Activated naive CD8-positive, alpha-beta T cell treated with anti-CD3 and anti-CD28 coated beads, Interleukin-2, amount 50 U/mL, for 16 hours (primary cell): ENCODE measurements at places on chromosomes 6 and 20.

DNA sequence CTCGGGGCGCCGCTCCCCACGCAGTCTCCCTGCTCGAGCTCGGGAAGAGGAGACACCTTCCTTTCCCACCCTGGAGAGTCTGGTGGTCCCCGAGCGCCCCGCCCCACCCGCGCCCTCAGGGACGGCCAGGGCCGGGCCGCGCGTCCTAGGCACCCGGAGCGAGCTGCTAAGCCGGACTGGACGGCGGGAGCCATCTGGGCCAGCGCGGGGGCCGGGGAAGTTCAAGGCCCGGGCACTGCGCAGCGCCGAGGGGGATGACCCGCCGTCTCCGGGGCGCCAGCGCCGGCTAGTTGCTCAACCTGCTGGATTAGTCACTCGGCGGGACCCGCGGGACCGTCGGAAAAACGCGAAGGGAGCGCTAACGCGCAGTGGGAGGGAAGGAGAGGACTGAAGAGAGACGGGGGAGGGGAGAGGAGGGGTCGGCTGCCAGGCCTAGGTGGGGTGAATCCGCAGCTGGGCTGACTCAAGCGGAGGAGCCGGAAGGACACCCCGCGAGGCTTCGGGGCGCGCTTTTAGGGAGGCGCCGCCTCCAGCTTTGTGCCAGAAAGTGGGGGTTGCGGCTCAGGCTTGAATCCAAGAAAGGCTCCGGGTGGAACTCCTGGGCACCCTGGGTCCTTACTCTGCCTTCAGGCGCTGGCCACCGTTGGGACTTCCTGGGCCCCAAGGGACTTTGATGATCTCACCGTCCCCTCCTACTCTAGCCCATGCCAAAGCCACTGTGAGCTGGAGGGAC is 75.7 kb upstream of the FOXP4 start:
- no peak for DNase-seq

GRCh38 chr6:79941489-79942151 is 5.7 kb downstream of the ELOVL4 start:
- no peak for DNase-seq

DNA sequence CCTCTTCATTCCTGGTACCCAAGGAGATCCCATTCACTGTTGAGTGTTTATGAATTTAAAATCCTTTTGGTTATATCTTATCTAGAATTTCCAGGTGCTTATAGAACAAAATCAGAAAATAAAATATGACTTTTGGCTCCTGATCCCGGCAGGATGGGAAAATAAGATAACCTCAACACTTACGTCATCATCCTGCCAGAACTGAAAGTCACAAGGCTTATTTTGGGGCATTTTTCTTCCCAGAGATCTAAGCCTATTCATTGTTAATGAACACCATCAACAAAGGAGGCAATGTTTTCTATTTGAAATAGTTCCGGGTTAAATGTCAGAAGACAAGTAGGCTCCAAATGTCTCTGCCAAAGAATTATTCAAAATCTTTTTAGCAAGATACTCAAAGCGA is 580.6 kb downstream of the TFAP2A start:
- DNase-seq = no peak

GRCh38 chr6:155333414-155333813 is 19.1 kb upstream of the TFB1M start:
- DNase-seq = no peak

DNA sequence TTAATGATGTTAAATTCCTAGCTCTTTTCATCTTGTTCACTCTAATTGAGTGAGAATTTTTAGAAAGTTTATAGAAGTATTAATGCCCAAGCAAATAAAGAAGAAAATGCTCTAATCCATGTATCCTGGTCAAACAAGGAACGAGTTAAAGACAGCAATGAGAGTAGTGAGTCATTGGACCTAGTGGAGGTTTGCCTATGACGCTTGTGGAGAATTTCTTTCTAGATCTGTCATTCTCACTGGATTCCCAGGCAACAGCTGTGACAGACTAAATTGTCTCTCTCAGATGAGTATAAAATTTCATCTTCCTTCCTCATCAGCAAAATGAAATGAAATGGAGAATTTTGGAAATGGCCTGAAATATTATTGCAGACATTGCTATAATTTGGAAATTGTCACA is 127.9 kb downstream of the COL19A1 start:
- no peak for DNase-seq

DNA sequence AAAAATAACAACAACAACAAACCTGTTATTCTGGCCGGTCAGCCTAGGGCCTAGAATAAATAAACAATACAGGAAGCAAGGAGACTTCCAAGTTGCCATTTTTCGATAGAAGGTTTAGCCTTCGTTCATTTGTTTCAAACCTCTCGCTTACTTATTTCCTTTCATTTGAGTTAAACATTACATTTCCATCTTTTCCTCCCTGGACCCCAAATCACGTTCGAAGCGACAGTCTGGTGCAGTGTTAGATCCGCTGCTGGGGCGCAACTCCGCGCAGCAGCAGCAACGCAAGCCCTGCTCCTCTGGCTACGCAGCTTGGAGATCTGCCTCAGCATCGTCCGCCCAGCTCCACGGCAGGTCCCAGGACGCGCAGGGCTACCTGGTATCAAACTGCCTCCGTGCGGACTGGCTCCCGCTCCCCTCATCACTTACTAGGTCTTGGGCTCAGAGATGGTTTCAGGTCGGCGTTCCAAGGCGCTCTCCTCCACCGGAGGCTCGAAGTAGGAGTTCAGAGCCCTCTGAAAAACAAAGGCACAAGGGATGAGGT is 530 bp downstream of the TDP2 start:
- DNase-seq = no peak

DNA sequence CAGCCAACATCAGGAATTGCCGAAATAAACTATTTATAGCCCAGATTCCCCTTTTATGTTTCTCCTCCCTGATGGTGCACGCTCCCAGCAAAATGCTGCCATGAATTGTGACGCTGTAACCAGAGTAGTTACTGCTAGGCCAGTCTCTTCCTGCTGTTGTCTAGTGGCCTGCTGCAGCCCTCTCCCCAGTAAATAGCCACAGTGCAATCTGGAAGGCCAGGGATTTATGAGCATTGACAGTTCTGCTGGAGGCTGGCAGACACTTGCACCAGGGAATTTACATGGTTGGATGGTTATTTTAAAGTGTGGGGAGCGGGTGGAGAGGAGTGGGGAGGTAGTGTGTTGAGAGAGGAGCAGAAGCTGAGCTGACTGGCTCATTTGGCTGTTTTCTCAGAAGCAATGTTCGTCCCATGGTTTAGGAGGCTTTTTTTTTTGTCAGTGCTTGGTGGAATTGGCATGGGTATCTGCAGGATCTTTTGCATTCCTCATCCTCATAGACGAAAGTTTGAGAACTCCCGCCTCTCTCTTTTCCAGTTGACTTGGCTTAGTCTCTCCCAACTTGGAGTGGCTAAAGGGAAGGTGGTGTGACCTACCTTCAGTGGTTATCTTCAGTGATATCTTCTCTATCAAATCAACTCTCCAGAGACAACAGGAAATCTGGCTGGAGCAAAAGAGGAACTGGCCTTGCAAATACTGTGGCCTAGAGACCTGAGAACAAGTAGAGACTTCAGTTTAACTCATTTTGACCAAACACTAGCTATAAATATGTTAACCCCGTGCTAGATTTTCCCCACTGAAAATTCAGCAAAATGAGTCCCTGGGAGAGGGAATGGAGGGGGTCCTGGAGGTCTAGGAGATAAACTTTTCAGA is 99.3 kb upstream of the VSTM2L start:
- no peak for DNase-seq

- no peak for DNase-seq
These were observed 1.1 kb downstream of the BNIP5 start for GRCh38 chr6:36335465-36336207.

DNA sequence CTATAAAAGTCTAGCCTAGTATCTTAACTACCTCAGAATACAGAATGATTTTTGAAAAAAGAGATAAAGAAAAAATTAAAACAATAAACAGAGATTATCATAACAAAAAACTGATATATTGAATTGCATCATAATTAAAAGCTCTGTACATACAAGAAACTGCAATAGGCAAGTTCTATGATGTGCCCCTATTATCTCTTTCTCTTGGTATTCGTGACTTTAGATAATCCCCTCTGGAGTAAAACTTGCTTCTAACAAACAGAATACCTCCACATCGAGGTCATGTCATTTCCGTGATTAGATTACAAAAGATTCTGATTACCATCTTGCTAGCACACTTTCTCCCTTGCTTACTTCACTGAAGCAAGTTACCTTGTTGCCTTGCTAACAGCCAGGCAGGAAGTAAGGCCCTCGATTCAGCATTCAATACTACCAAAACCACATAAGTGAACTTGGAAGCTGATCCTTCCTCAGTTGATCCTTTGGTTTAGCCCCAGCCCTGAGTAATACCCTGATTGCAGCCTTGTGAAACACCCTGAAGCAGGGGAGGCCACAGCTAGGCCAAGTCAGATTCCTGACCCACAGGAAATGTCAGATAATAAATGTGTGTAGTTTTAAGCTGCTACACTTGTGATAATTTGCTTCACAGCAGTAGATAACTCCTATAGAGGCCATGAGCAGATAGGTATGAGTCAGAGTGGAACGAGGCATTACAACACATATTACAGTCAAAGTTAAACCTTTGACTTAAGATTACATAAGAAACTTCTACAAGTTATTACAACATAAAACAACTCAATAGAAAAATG is 53.7 kb upstream of the TMX4 start:
- DNase-seq = no peak

DNA sequence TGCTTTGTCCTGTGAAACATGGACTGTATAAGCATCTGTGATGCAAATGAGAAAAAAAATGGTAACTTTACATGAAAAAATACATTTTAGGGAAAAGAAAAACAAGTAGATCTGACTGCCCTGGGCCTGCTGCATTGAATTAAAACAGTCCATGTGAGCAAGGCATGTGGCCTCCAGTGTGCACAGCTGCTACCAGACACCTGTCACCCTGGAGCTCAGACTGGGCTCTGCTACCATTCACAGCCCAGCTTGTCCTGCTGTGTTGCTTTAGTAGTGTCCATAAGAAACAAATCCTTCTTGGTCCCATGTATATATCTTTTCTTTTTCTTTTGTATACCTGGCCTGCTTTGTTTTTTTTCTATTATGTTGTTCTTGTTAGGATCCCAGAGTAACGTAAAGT is 315.9 kb downstream of the NKAIN2 start:
- no peak for DNase-seq

GRCh38 chr20:59253779-59254319 is 46.6 kb upstream of the EDN3 start:
- no peak for DNase-seq

DNA sequence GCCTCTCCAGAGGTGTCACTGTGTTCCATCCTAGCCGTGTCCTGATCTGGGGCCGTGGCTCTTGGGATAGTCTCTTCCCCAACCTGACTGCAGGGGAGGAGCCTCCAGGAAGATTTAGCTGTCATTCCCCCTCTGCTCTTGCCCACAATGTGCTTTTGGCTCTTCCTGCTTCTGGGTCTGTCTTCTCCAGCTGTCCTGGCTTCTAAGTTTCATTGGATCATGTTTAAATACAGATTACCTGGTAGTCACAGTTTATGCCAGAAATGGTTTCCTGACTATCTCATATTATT is 139.1 kb downstream of the ZDHHC14 start:
- DNase-seq = no peak

DNA sequence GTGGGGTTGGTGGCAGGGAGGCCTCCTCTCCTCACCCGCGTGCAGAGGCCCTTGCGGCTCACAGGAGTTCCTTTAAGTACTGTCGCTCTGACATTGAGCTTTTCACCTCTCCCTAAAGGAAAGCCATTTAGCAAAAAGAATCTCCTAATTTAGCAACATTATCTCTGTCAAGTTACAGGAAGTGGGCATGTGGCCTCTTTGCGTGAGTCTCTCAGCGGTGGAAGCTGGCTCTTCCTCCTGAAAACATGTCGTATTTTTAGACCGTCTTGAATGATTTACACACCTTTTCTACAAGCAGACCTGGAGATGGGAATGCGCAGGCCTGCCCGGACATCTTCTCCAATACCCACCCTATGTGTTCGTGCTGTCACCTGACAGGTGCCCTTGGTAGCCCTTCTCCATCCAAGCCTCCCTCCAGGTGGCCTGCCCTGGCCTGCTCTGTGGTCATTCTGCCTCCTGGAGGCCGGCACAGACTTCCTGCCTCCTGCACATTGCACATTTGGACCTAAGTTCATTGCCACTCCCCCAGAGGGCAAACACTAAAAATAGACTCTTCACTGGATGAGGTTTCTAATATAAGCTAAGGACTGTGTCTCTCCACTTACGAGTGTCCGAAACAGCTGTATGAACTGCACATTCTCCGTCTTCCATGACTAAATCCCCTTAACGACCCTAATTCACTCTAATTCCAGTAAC is 18.5 kb upstream of the PHACTR3 start:
- DNase-seq = no peak

DNA sequence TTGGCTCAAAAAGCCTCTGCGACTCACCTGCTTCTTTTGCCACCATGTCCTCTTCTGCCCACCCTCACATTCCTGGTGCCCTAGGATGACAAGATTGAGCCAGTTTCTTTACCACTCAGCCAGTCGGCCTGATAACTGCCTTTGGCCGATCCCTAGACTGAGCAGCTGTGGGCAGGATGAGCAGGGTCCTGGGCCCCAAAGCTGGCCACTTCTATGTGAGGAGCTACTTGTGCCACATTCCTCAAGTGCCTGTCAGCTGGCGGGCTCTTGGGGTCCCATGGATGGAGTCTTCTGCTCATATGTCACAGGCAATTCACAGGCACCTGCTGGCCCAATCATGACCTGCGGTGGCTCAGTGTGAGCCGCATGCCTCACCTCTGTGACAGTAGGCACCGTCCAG is 16.5 kb downstream of the DYNLRB1 start:
- DNase-seq = no peak

DNA sequence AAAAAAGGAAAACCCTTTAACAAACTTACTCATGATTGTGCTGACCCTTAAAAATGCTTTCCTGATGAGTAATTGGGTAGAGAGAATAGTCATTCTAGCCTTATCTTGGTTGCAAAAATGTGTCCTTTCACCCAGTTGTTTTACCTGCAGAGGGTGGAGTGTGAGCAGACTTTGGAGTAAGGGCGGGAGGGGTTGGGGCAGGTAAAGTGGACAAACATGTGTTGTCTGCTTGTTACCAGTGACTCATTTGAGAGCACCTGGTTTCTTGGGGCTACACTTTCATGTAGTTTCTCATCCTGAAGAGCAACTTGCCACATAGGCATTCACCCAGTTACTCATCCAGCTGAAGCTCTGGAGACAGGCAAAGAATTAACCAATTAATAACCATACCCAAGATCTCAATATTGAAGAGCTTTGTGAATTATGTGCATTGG is 121.1 kb downstream of the TNFRSF21 start:
- no peak for DNase-seq

- no peak for DNase-seq
These were observed 33.0 kb downstream of the RNF146 start for GRCh38 chr6:127299522-127300240.

GRCh38 chr6:107704347-107705013 is 119.6 kb downstream of the SCML4 start:
- DNase-seq = no peak

GRCh38 chr6:150668900-150669302 is 69.2 kb downstream of the PLEKHG1 start:
- no peak for DNase-seq

DNA sequence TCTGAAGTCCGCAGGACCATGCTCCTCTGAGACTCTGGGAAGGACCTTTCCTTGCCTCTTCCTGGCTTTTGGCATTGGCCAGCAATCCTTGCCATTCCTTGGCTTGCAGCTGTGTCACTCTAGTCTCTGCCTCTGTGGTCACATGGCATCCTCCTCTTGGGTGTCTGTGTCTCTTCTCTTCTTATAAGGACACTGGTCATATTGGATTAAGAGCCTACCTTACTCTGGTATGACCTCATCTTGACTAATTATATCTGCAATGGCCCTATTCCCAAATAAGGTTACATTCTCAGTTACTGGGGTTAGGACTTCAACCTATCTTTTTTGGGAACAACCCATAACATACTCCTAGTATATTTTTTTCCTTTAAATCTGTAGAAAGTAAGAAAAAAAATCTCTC is 49.9 kb upstream of the GTSF1L start:
- no peak for DNase-seq
